ENCODE measurements at places on chromosomes 2 and 18. TPM values are rescaled to one million over a fixed set of nuclear protein-coding genes. Genes with fewer than 3 reads are reported as not detected.

DNA sequence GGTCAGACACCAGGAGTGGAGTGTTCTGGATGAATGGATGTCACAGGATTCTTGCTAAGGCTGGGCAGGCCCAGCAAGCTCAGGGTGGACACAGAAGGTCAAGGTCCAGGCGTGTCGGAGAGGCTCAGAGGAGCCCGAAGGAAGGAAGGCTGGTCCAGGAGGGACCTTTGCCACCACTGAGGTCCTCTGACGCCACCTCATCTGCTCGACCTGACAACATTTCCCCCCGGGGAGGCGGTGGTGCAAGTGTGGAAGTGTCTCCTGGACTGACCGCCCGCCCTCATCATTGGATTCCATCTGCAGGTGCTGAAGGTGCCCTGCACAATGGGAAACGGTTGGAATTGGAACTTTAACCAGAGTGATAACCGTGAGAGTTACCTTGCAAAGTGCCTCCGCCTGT lies 124.6 kb downstream of the RTP5 start:
- DNase-seq, result no peak

DNA sequence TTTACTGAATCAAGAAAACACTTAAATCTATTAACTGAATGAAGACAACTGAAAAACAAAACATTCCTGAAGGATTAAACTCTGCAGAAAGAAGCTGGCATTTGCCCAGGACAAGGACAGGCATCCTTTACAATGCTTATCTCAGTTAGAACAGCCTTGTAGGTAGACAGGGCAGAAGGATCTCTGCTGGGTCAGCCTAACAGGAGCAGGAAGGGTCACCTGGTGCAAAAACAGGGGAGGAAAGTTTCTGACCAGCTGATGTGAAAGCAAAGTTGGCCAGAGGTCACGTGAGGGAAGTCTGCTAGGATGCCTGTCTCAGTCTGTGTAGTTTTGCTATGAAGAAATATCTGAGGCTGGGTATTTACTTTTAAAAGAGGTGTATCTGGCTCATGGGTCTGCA lies 348.6 kb downstream of the ANAPC1 start:
- DNase-seq, result peak; percentile 50

- DNase-seq, result no peak
Observed at GRCh38 chr18:54335638-54336173, 22.0 kb downstream of the STARD6 start.

DNA sequence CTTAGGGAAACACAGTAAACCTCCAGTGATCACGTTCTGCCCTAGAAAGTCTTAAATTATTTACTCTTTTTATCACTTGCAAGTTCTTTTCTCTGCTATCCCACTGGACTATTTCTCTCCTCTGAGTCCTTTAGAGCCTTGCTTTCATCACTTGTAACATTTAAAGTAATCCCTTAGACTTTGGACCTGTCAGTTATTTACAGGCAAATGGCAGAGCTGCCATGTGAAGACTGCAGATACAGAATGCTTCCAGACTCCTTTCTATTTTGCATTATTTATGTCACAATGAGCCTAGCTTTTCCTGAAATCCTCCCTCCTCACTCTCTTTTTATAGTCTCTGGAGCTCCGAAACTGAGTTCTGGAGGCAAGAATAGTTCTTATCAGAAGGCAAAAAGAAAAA lies 325.6 kb upstream of the TRIB2 start:
- DNase-seq, result no peak

- DNase-seq, result peak; percentile 36
Observed at GRCh38 chr2:60549238-60549927, 4.1 kb downstream of the BCL11A start.

DNA sequence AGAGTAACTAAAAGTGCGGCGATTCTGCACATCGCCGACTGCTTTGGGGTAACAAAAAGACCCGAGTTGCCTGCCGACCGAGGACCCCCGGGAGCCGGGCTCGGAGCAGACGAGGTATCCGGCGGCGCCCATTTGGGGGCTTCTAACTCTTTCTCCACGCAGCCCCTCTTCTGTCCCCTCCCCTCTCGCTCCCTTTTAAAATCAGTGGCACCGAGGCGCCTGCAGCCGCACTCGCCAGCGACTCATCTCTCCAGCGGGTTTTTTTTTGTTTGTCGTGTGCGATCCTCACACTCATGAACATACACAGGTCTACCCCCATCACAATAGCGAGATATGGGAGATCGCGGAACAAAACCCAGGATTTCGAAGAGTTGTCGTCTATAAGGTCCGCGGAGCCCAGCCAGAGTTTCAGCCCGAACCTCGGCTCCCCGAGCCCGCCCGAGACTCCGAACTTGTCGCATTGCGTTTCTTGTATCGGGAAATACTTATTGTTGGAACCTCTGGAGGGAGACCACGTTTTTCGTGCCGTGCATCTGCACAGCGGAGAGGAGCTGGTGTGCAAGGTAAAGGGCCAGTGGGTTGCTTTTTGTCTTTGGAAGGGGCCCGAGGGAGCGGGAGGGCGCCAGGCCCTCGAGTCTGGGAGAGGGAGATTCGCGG lies 1.4 kb downstream of the TRIB2 start:
- peak; percentile 26 for DNase-seq

DNA sequence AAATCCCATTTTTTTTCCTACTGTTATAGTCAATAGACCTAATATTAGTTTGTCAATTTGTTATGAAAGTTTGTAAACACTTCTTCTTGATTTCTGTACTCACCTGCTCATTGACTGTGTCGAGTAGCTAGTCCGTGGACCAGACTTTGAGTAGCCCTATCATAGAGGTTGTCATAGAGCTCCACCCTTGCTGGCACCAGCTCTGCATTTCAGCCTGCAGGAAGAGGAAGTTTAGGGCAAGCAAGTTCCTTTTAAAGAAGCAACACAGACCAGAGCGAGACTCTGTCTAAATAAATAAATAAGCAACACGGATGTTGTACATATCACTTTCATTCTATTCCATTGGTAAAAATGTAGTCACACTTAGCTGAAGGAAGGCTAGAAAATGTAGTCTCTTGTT lies 74.0 kb downstream of the MCFD2 start:
- no peak for DNase-seq

DNA sequence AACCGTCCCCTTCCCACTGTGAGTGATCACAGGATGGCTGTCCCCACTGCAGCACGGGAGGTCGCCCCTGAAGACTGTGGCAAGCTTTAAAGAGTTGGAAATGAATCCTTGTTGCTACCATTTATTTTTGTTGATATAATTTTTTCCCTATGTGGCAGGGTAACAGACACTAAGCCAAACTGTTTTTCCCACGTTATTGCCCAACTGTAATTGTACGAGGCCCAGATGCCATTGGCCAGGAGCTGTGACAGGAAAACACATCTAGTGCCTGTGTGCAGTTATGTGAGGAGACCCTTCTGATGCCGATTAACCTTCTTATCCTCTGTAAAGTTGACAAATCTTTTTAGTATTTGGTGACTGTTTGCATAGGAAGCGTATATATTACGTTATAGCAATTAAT lies 44.2 kb downstream of the MRPS9 start:
- DNase-seq, result no peak

DNA sequence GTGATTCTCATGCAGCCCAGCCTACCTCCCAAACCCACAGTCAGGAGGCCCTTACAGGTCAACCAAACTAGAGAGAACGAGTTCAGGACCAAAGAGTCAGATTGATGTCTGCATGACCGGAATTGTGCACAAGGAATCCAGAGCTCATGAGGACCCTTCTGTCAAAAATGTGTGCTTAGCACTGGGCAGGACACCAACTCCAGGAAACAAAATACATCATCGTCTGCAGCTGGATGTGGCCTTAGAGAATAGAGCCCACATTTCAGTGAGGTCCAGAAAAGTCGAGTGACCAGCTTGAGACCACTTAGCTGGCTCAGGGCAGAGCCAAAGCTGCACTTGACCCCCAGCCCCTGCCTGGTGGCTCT lies 3.2 kb downstream of the TNS1 start:
- no peak for DNase-seq

Gene UGT1A10
- total RNA-seq, result not detected

Gene CTAGE1
- not detected for total RNA-seq

Gene POTEJ
- total RNA-seq, result not detected

Gene AGPS
- total RNA-seq, result 26.8 TPM

Gene KRTCAP3
- not detected for total RNA-seq

Gene PLCL1
- not detected for total RNA-seq
